ENCODE measurements at places on chromosomes 7 and 10. TPM values are rescaled to one million over a fixed set of nuclear protein-coding genes. Genes with fewer than 3 reads are reported as not detected.

The PKD2L1 gene
- not detected for total RNA-seq

The OR2A1 gene
- total RNA-seq: not detected

The NRAP gene
- not detected for total RNA-seq

The AOAH gene
- total RNA-seq: 0.31 TPM

The ANKRD30A gene
- not detected for total RNA-seq

The CCDC172 gene
- total RNA-seq: not detected

DNA sequence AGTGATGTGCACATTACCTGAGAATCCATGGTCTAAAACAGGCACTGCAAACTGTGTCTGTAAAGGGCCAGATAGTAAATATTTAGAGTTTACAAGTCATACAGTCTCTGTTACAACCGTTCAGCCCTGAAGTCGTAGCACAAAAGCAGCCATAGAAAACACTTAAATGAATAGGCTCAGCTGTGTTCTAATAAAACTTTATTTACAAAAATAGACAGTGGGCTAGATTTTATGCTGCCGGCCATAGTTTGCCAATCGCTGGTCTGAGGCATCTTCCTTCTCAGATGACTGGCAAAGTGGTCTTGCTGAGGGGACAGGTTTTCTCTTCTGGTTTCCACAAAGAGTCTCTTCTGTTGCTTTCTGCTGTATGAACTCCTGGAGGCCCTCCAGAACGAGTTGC is 121.7 kb downstream of the EMX2 start:
- no peak for DNase-seq

DNA sequence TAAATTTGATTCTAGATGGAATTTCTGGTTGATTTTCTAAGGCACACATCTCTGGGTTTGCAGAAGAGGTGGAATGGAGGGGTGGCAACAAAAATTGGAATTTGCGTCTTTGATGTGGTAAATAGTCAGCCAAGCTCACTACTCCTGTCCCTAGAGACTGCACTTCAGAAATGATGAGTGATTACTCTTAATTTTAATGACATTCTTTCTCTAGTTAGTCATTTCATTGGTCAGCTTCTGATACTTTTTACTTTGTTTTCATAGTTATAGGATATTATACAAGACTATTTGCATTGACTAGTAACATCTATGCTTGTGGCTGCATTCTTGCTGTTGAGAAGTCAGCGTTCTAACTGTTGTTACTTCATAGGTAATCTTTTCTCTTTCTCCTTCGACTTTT is 658.3 kb downstream of the SUGCT start:
- DNase-seq: no peak

DNA sequence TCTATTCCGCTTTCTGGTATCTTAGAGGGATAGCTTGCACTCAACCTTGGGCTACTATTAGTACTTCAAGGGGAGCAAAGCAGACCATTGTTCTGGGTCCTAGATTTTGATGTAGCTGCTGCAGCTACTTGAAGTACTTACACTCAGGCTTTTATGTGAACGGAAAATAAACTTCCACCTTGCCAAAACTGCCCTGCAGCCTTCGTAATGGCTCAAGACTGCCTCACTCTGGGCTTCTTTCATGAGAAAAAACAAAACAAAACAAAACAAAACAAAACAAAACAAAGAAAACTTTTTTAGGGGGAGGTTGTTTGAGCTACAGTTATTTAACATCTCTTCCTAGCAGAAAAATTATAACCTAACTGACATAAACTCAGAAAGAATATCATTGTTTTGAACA is 19.4 kb upstream of the EPHB6 start:
- no peak for DNase-seq

- DNase-seq: no peak
Measured at GRCh38 chr10:129896136-129896859, 67.8 kb downstream of the EBF3 start.

- DNase-seq: no peak
Measured at GRCh38 chr10:10326116-10326515, 691.6 kb upstream of the CELF2 start.

DNA sequence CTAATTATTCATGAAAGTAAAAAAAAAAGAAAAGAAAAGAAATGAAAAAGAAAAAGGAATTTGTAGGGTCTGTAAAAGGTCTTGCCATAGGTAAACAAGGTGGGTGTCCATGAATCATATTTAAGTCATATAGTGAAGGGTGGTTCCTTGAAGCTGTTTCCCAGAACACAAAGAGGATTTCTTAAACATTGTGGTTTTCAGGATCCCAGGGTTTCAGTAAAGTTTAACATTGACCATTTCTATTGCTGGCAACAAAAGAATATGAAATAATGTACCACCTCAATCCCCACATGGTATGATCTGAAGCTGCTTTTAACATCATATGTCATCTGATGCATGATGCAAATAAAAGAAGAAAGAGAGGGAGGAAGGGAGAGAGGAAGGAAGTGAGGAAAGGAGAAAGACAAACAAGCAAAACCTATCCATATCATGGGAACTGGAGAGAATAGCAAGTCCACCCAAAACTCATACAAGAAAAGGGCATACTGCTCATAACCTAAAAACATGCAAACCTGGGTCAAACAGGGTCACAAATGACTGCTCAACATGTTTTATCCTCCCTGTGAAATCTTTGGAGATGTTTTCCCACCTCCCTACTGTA is 663.5 kb downstream of the SORCS1 start:
- DNase-seq: no peak

- DNase-seq: no peak
Measured at GRCh38 chr7:89283302-89283701, 487.8 kb upstream of the TEX47 start.

DNA sequence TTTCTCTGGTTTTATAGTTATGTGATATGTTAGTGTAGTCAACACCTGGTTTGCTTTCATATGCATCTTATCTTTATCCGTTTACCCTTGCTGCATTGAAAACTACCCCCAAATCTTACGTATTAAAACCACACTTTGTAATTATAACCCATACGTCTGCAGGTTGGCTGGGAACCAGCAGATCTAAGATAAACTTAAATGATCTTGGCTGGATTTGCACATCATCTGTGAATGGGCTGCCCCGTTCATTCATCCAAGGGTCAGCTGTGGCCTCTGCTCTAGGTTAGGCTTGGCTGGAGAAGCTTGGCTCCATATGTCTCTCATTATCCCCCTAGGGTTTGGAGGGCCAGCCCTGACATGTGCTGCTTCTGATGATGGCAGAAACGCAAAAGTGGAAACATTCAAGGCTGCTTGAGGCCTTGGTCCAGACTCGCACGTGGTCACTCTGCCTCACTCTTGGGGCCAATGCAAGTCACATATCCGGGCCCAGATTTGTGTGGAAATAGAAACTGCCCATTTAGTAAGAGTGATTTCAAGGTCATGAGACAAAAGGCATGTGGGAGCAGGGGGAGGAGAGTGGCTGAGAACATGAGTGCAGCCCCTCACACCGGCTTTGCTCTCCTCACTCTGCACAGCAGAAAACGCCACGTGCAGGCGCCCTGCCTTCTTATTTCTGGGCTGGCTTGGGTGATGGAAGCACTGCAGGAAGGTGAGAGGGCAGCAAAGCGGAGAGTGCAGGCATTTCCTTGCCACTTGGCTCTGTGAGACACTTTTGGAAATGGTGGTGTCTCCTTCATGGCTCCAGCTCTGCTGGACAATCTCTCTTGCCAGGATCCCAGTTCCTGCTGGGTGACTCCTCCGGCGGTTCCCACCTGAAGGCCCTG is 553.8 kb downstream of the GLRX3 start:
- DNase-seq: no peak

DNA sequence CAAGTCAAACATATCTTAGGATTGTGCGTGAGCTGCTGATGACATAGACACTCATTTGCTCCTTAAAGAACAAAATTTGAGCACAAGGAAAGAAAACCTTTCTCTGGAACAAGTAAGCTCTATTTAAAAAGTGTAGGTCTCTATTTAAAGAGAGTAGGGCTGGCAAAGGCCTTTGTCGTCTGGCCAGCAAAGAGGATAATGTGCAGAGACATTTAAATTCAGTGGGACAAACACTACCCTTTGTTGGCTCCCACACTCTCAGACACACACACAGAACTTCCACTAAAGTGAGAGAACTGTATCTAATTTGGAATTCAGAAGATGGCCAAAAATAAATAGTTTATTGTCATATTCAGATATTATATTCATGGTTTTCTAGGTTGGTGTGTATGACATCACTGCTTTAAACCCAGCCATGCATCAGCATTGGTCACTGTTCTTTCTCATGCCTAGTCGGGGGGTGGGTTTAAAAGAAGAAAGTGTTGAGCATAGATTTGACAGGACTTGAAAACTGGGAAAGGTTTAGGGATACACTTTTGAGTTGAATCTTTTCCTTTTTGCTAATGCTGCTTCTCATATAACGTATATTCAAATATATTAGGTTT is 49.5 kb upstream of the HDAC9 start:
- no peak for DNase-seq

GRCh38 chr10:73647211-73647874 is 6.1 kb upstream of the MYOZ1 start:
- DNase-seq: no peak

- DNase-seq: no peak
Measured at GRCh38 chr7:47327698-47328391, 254.1 kb downstream of the TNS3 start.

DNA sequence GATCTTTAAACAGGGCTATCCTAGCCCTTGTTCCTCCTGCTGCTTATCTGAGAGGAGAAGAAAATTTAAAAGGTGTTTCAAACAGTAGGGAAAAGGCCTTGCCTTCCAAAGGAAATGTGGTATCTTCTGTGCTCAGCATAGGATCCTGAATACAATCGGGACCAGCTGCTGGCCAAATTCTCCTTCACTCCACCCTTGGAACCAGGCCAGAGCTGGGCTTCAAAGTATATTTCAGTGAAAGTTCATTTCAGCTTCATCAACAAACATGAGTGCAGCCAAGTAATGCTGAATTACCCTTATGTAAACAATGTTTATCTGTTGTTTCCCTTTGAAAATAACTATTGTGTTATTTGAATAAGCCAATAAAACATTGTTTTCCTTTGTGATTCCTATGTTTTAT is 146.5 kb upstream of the MEOX2 start:
- DNase-seq: no peak

DNA sequence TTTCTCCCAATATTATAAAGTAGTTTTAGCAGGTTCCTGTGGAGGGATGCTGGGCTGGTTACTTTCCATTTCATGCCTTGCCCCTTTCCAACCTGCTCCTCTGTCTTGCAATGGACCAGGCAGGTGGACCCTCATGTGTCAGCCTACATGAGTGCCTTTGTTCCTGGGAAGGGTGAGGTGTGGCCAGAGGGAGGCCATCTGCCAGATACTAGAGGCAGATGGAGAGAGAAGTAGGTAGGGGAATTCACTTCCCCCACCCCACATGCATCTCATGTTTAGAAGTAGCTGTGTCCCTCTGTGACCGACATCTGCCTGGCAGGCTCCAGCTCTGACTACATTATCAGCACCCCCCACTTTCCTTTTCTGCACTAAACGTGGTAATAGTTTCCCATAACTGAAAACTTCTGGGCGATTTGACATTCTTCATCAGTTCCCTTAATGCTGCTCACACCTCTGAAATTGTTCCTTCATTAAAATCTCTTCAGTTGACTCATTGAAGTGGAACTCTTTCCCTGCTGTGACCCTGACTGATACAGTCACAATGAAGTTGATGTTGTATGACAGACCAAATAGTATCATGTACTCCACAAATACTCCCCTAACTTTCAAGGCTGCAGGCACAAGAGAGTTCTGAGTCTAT is 396.3 kb upstream of the FZD8 start:
- no peak for DNase-seq

GRCh38 chr7:32070051-32070405 is 179 bp downstream of the PDE1C start:
- no peak for DNase-seq

DNA sequence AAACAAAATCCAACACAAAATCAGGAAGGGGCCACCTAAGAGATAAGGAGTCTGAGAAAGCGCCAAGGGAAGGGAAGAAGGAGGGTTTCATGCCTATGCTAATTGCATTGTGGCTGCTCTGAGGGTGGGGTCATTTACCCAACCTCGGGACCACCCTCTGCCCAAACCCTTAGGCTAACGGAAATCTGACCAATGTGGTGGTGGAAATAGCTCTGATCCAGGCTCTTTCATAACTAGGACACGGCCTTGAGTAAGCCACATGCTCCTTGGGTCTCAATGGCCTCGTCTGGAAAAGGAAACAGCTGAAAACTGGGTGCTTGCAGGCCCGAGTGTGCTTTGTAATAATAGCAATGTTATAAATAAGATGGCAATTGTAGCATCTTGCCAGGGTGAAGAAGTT is 14.9 kb upstream of the SRGN start:
- DNase-seq: no peak

GRCh38 chr7:3065724-3066143 is 22.1 kb upstream of the CARD11 start:
- peak; percentile 15 for DNase-seq

DNA sequence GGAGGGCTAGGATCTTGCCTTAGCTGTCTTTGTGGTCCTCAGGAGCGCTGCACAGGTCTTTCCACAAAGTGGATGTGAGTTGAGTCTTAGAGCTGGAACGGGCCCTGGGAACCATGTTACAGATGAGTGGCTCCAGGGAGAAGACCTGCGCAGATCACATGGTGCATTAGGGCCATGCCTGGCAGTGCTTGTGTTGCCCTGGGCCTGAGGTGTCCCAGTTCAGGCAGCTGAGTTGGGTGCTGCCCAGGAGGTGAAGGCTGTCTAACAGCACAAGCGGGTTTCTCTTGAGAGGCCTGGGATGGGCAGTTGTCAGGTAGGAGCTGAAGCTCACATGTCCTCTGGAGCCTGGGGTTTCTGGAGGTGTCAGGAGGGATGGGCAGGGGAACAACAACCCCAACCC is 33.7 kb upstream of the ANKRD2 start:
- DNase-seq: no peak

- DNase-seq: no peak
Measured at GRCh38 chr10:86545101-86545500, 23.5 kb upstream of the WAPL start.
